ENCODE measurements at places on chromosomes 7 and 10.

- DNase-seq, result no peak
These were observed 349.7 kb upstream of the MBL2 start for GRCh38 chr10:53122281-53122680.

GRCh38 chr10:112790921-112791320, 159.1 kb upstream of the TCF7L2 start:
- no peak for DNase-seq

- DNase-seq, result no peak
These were observed 444.2 kb upstream of the NPVF start for GRCh38 chr7:25672496-25672895.

DNA sequence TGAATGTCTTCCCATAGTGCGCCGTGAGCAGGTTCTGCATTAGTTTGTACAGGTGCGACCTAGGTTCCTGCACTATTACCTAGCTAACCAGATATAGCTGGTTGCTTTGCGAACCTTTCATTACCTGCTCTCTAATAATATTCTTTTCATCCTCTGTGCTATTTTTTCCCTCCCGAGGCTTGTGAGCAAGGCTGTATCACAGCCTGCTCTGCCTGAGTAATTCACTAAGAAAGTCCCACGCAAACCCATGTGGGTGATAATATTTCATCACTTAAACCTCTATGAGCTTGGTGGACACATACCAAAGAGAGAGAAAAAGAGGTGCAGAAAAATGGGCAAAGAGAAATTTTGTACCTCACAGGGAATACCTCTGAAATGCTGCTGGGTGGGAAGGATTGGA, 8.4 kb downstream of the INHBA start:
- DNase-seq, result no peak

- peak; percentile 34 for DNase-seq
These were observed 367.7 kb upstream of the SEMA3D start for GRCh38 chr7:85554236-85555178.

GRCh38 chr10:78165172-78165571, 131.5 kb downstream of the RPS24 start:
- no peak for DNase-seq

- DNase-seq, result no peak
These were observed 88.0 kb downstream of the PLXDC2 start for GRCh38 chr10:19904202-19904661.

DNA sequence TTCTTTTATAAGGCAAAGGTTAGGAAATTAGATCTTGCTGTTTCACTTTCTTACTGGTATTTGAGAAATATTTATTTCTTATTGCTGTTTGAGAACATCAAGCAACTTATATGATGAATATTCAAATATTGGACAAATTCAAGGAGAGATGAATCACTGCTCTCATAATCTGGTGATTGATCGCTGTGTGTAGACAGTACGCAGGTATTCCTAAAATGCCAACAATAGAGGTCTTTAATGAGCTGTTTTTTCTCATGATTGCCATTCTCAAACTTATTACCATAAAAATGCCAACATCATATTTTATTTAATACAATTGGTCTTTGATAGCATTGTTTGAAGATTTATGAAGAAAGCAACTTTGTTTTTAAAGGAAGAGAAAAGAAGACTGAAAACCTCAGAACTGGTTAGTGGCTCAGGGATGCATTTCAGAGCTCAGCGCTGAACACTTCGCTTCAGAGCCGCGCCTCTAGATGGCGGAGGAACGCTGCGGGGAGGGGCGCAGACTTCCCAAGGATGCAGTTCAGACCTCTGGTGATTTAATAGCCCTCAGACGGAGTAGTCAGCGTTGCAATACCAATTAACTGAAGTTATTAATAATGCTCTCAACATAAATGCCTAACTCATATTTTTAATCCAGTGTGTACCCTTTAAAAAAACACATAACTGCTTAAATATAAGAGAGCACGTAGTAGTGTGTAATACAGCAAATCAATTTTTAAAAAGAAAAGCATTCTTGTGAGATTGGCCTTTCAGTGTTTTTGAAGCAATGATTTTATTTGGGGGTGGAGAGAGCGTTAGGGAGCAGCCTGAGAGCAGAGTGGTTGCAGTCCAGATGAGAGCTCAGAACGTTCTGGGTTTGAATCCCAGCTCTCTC, 38.5 kb upstream of the STEAP4 start:
- no peak for DNase-seq

GRCh38 chr7:143505838-143506237, 28.2 kb downstream of the TAS2R41 start:
- no peak for DNase-seq

GRCh38 chr10:52879091-52879807, 106.7 kb upstream of the MBL2 start:
- no peak for DNase-seq

GRCh38 chr7:27204851-27205322, 5.0 kb upstream of the HOXA13 start:
- DNase-seq, result no peak

DNA sequence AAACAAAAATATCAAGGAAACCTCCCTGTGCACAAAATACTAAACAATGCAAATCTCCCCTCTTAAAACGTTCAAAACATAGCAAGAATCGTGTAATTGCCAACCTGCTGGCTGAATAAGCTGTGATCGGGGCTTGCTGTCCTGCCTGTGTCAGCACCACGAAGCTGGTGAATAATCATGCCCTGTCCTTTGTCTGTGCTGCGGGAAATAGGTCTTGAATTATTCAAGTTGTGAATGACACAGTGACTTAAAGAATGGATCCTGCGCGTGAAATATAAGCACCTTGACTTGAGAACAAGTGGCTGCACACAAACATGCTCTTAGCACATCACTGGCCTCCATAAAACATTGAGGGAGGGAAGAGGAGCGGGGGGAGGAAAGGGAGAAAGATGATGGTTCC, 130.2 kb downstream of the OAT start:
- DNase-seq, result no peak

- DNase-seq, result no peak
These were observed 346.5 kb downstream of the GRID1 start for GRCh38 chr10:86020134-86020533.

DNA sequence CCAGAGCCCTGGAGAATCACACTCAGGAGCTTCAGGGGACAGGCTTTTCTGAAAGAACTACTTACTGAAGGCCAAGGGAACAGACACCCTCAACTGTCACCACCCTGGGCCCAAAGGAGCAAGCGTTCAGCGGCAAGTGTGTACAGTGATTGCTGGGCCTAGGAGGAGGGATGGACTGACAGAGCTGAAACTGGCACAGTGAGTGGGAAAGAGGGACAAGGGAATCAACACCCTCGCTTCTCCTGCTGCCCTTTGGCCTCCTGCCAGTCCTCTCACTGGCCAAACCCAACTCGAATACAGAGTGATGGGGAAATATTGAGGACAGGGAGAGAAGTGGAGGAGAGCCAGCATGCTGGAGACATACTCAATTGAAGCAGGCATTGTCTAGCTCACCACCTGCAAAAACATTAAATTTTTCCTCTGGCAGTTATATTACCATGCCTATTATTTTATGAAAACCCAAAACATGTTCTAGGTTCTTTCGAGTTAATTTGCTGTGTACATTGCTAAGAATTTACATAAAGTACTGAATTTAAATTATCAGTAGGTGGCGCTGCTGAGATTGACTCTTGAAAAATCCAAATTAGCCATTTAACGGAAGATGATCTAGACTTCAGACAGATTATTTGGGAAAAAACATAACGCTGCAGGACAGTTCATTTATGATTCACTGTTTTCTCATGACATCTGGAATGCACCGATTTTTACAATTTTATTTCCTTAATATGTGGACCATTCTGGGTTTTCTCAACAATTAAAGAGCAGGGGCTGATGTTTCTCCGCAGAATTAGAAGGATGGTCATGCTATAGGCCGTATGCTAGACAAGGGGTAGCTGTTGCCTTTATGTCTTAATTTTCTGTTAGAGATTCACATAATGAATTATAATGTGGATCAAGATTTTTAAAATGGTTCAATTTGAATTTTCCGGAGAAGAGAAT, 14.7 kb upstream of the TMEM236 start:
- no peak for DNase-seq

GRCh38 chr7:25384788-25385505, 156.7 kb upstream of the NPVF start:
- no peak for DNase-seq
